Heart right ventricle (tissue), 16 donors: ENCODE measurements at places on chromosomes 4 and X. TPM values are rescaled to one million over a fixed set of nuclear protein-coding genes. Genes with fewer than 3 reads are reported as not detected.
A peak's percentile ranks its signal among the peaks of the same experiment; 100 is the strongest.

RIBC1 gene
- total RNA-seq: 0.50 TPM

MSANTD1 gene
- 0.49 TPM for total RNA-seq

RAB33A gene
- 1.6 TPM for total RNA-seq

ADAM29 gene
- total RNA-seq: not detected

ZFP42 gene
- total RNA-seq: not detected

MBNL3 gene
- 9.8 TPM for total RNA-seq

DNA sequence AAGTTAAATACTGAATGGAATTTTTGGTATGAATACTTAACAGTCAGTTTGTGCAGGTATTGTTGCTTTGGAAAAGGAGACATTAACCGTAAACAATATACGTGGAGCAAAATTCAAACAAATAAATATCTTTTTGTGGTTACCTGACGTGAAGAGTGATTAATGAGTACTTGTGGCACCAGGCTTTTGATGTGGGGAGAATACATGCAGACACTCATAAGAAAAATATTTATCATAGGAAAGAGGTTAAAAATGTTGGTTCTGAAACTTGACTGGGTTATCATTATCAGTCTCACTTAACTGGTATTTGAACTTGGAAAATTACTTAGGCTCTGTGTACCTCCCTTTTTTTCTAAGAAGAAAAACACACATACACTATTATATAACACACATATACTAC is 136.4 kb upstream of the NDST4 start:
- DNase-seq: no peak

GRCh38 chr4:107579099-107579498 is 140.9 kb downstream of the PAPSS1 start:
- no peak for DNase-seq

- DNase-seq: no peak
These were observed 24.8 kb downstream of the L1CAM start for GRCh38 chrX:153861151-153861550.

DNA sequence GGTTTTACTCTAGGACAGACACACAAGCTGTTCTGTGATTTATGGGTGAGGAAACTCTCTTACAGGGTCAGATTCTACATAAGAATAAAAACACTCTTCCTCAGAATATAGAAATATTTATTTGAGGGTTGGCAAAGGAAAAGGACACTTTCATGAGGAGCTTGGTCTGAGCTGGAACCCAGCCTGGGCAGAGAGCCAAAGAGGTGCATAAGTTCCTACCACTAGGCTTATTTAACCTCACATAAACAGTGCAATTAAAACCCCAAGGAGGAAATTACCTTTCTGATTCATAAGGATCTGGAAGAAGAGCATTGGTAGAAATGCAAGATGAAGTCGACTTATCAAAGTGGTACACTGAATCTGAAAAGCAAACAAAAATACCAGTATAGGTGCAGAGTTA is 32.9 kb downstream of the SETD7 start:
- DNase-seq: no peak

GRCh38 chr4:2570551-2571222 is 34.2 kb downstream of the FAM193A start:
- DNase-seq: peak; percentile 26

- DNase-seq: no peak
These were observed 5.8 kb downstream of the ANOS1 start for GRCh38 chrX:8726031-8726652.

DNA sequence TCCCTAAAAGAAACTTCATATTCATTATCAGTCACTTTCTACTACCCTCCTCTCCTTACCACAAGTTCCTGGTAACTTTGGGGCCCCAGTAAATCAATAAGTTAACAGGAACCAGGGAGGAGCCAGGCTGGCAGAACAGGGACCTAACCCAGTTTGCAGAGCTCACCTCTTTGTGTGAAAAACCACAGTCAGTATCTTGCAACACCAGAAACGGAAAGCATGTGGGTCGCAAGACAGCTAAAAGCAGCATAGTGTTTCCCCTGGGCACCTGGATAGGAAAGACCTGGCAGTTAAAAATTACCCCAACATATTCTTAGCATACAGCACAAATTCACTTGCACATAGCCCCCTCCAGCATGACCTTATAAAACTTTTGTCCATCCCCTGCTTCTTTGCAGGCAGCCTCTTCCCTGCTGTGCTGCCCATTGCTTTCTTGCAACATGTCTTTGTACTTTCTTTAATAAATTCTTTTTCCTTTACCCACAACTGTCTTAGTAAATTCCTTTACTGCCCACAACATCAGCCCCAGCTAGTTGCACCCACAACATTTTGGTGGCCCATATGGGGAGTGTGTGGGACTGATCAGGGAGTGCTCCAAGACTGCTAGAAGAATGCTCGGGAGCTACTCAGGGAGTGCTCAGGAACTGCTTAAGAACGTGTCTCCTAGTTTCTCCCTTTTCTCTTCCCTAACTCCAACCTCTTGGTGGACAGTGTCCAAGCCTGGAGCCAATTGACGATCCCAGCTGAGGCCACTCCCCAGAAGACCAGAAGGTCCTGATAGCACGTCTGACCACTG is 83.4 kb downstream of the MSN start:
- DNase-seq: no peak

- no peak for DNase-seq
These were observed 12.5 kb upstream of the CASK start for GRCh38 chrX:41935832-41936231.

- DNase-seq: no peak
These were observed 101.1 kb downstream of the CXCL13 start for GRCh38 chr4:77706717-77707116.

DNA sequence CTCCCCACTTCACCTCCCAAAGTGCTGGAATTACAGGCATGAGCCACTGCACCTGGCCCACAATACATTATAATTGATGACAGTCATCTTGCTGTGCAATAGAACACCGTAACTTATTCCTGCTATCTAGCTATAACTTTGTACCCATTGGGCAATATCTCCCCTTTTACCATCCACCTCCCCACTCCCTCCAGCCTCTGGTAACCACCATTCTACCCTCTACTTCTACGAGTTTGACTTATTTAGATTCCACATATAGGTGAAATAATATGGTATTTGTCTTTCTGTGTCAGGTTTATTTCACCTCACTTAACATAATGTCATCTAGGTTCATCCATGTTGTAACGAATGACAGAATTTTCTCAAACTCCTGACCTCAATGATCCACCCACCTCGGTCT is 8.2 kb upstream of the TEX11 start:
- no peak for DNase-seq

- no peak for DNase-seq
These were observed 63.7 kb downstream of the ADAMTS3 start for GRCh38 chr4:72505314-72505744.
